Dermis blood vessel endothelial cell (primary cell): ENCODE measurements at places on chromosomes 2 and 18. TPM values are rescaled to one million over a fixed set of nuclear protein-coding genes. Genes with fewer than 3 reads are reported as not detected.
A peak's percentile ranks its signal among the peaks of the same experiment; 100 is the strongest.

Gene FBXO48
- 0.34 and 0.42 TPM in 2 replicates for total RNA-seq

Gene FOXI3
- not detected in 2 replicates for total RNA-seq

Gene HOXD8
- total RNA-seq = 30.3 and 33.0 TPM in 2 replicates

Gene IL1F10
- total RNA-seq = not detected in 2 replicates

Gene ALPI
- total RNA-seq = not detected in 2 replicates

Gene GKN2
- total RNA-seq = not detected in 2 replicates

Gene SNORC
- 0.34 and 0.84 TPM in 2 replicates for total RNA-seq

Gene CTAGE1
- total RNA-seq = not detected in 2 replicates

Gene ANKRD30B
- total RNA-seq = under 0.01 TPM in 1 of 2 replicates, not detected in the other

Gene UCN
- total RNA-seq = 0.37 and 1.0 TPM in 2 replicates

Gene ANKRD30BL
- total RNA-seq = not detected in 2 replicates

Gene DNAJC5G
- total RNA-seq = 0.93 and 2.7 TPM in 2 replicates

Gene SLC4A5
- 0.33 TPM in 1 of 2 replicates, not detected in the other for total RNA-seq

Gene EVA1A
- 66.7 and 90.5 TPM in 2 replicates for total RNA-seq

GRCh38 chr2:10406016-10406415 is 42.1 kb downstream of the ODC1 start:
- DNase-seq = no peak

DNA sequence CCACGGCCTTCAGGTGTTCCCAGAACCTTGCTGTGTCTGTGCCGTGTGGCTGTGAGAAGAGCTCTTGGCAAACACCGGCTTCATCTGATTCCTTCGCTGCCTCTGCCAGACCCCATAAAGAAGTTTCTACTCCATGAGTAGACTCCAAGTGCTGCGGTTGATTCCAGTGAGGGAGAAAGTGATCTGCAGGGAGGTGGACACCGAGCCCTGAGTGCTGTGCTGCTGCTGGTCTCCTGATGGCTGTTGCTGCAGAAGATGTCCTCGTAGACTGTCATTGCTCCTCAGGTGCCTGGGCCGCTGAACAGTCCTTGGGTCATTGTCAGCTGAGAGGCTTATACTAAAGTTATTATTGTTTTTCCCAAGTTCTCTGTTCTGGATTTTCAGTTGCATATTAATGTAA is 19.6 kb downstream of the ASB1 start:
- DNase-seq = no peak

- no peak for DNase-seq
Measured at GRCh38 chr18:37422116-37422515, 143.5 kb downstream of the CELF4 start.

DNA sequence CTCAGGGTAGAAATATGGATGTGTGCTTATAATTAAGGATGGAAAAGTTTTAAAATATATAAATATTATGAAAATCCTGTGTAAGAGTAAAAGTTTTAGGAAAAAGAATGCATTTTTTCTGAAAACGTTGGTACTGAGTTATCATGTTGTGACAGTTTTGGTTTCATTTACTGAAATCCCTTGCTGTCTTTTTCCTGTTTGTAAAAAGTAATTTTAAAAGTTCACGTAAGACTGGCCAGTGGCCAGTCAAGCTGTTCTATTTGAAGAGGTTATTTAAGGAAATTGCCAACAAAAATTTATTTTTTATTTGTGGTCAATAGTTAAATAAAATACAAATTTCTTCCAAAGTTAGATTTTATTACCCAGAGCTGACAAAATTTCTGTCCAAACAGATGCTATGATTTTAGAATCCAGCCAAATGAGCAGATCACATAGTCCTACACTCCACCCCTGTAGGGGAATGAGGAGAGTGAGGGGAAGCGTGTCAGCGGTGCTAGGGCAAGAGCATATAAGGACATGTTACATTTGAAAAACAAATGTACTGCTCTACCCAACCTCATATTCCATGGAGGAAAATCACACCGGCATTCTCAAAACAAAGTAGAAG is 297.8 kb upstream of the TFPI start:
- no peak for DNase-seq

DNA sequence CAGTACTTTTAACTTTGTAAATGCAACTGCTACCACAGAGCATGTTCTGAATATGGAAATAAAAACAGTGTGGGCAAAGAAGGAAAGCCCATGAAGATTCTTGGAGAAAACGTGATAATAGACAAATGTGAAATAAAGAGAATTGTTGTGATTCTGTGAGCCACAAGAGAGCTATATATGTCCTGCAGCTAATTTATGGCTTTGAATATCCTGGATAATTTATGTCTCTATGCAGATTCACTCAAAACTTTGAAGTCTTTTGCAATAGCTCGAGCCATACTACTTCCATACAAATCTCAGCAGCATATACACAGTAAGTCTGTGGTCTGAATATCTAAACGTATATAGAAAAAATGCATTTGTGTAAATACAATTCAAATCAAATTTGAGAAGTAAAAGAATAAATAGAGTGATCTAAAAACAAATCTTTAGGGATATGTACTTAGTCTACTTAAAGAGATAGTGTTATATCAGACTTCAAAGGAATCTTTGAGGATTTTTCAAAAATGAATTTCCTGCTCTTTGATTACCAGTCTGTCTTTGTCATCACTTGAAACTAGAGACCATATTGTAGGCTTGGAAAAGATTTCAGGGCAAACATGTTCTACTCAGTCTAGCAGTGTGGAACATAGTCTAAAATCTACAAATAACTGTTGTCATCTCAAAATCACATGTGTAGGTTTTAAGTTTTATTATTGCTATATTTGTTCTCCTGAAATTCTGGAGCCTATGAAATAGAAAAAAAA is 107.1 kb downstream of the CSRNP3 start:
- no peak for DNase-seq

DNA sequence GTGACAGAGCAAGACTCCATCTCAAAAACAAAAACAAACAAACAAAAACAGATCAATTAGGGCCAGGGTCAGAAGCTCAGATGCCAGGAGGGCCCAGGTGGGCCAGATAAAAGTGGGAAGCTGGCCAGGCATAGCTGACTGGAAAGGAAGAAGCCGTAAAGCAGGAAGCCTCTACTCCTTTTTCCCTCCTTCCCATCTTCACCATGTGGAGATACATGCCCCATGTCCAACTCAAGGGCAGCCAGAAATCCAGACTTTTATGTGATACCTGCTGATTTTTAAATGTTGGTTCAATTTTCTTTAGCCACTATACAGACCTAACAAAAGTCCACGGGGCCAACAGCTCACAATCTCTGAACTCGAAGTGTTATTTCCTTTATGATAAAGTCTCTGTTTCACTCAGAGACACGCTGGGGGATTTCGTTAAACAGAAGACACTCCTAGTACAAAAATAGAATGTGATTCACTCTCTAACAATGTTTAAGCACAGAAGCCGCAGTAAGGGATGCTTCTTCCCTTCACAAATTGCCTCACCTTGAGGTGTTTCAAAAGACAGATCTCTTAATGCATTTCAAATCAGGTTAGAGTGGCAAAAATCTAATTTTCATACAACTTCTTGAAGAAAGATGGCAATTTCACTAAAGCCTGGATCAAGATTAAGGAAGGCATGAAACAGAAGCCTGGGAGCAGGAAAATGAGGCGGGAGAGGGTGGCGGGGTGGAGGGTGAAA is 14.0 kb downstream of the TMEM247 start:
- DNase-seq = peak; percentile 28

DNA sequence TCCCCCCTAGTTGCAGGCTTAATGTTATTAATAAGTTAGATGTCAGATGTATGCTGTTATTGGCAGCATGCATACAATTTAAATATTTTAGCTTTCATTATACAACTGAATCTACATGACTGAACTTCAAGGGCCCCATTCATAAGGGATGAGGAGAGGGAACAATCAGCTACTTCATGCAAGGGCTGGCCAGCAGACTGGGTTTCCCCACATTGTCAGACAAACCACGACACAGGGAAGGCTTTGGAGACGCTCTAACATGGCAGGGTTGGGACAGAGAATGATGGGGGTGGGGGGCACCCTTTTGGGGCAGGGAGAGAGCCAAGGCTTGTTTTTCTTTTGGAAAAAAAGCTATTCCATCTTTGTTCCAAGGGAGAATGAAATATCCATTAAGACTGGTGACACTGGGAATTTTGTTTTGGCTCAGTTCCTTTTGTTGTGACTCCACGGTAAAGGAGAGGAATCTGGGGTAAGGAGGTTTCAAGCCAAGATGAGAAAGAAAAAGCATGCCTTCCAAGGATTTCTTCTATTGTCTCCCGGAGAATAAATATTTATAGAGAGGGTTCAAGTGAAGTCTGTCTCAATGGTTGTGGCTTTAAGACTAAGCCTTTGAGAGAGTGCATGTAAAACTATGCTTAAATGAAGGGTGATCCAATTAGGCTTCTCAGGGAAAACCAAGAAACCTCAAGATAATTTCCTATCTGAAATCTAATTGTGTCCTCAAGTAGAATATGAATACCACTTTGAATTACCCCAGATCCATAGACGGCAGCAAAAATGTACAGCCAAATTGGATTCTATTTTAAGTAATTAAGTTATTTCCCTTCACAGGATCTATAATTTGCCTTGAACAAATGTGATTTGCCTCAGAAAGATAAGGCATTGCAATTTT is 5.4 kb downstream of the CXCR4 start:
- no peak for DNase-seq

GRCh38 chr2:101828673-101829334 is 131.3 kb downstream of the MAP4K4 start:
- no peak for DNase-seq

DNA sequence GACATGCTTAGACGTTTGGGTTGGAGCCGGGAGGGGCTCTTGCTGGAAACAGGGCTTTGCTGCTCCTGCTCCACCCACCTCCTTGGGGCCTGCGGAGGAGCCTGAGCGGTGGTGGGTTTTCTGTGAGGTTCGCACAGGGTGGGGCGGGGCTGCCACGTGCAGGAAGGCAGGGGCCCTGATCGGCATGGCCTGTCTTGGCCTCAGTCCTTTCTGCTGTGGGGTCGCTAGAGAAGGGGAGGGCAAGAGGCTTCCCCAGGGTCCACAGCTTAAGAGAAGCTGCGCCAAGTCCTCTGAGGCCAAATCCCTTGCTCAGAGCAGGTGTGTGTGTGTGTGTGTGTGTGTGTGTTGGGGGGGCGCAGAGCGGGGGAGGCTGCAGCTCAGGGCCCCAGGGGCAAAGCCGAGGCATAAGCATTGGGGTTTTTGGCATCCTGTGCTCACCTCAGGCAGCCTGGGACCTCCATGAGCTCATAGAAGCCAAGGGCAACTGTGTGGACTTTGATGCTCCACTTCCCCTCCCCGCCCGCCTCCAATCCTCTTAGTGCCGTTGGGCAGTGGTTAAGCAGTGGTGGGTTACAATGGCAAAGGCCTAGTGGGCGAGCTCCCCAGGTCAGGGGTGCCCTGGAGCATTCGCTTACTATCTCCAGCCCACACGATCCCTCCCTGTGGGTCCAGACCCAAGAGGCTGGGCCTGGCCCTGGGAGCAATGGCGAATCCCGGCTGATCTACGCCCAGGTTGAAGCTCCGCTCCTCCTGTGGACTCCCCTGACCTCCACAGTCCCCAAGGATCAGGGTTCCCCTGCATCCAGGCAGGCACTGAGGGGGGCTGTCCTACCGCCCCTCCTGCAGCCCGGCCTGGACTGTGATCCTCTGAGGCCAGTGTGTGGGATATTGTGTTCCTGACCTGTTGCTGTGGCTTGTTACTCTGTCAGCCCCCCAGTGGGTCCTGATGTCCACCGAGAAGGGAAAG is 28.9 kb downstream of the TOGARAM2 start:
- no peak for DNase-seq

GRCh38 chr18:75754433-75754832 is 326.9 kb upstream of the SMIM21 start:
- DNase-seq = no peak

DNA sequence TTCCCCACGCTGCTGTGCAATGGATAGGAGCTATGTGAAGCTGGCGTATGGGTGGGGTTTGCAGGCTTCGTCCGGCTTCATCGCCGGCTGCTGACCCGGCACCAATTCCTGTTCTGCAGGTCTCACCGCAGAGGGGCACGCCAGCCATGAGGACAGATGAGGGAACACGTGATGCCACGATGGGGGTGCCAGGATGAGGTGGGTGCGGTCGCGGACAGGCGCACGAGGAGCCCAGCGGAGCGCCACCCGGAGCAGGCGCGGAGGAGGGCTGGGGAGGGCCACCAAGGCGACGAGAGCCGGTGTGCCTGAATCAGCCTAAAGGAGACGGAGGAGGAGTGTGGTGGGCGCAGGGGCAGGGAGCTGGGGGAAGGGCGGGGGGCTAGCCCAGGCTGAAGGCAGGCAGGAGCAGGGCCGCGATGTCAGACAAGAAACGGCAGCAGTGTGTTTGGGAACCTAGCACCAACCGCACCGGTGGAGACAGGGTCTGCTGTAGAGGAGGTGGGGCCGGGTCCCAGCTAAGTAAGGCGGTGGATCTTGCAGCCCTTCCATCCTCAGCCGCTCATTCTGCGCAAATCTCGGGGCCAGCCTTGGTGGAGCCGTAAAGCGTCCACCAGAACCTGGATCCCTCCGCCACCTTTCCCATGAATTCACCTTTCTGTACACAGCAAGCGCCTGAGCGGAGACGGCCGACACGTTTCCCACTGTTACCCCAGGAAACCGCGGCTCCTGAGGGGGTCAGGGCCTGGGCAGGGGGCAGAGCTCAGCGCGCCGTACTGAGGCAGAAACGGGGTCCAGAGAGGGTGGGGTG is 17.0 kb upstream of the CD8A start:
- peak; percentile 37 for DNase-seq

DNA sequence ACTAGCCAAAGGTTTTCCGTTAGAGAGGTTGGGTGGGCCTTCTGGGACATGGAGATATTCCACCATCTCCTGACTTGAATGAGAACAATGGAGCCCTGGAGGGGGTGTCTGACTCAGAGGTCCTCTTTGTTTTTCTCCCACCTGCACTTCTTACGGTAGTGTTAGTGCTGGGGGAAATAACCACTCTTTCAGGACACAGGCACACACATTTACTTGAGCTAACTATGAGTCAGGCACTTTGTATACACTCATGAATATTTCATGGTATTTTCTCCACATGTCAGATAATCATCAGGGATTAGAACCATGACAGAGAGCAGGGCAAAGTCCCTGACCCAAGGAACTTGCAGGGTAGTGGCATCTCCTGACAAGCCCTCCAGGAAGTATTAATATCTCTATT is 439.1 kb downstream of the TSN start:
- peak; percentile 59 for DNase-seq

GRCh38 chr2:157438863-157439823 is 4.7 kb downstream of the CYTIP start:
- no peak for DNase-seq

DNA sequence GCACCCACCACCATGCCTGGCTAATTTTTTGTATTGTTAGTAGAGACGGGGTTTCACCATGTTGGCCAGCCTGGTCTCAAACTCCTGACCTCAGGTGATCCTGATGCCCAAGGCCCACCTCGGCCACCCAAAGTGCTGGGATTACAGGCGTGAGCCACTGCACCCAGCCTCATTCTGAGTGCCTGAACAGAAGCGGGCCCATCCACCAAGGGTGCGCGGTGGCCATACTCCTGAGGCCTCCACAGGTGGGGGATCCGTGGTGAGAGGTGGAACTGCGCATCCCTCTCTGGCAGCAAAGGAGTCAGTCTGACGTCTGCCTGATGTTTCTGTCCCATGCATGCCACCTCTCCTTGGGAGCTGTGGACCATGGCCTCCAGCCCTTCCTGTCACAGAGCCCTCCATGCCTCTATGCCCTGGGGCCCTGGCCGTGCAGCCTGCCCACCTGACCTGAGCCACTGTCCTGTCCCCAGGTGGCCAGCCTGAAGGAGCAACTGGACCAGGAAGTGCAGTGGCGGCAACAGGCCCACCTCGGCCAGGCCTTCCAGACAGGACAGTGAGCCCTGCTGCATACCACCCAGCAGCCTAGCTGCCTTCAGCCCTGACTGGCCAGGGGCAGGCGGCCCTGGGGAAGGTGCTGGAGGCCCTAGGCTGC is 7.6 kb upstream of the SNED1 start:
- DNase-seq = no peak
